ENCODE measurements at places on chromosomes 4 and X.

- DNase-seq: no peak
Measured at GRCh38 chr4:144739511-144740033, 93.6 kb downstream of the HHIP start.

GRCh38 chr4:81966676-81967075 is 407.1 kb downstream of the HNRNPD start:
- no peak for DNase-seq

GRCh38 chr4:4792466-4792865 is 67.0 kb upstream of the MSX1 start:
- DNase-seq: no peak

DNA sequence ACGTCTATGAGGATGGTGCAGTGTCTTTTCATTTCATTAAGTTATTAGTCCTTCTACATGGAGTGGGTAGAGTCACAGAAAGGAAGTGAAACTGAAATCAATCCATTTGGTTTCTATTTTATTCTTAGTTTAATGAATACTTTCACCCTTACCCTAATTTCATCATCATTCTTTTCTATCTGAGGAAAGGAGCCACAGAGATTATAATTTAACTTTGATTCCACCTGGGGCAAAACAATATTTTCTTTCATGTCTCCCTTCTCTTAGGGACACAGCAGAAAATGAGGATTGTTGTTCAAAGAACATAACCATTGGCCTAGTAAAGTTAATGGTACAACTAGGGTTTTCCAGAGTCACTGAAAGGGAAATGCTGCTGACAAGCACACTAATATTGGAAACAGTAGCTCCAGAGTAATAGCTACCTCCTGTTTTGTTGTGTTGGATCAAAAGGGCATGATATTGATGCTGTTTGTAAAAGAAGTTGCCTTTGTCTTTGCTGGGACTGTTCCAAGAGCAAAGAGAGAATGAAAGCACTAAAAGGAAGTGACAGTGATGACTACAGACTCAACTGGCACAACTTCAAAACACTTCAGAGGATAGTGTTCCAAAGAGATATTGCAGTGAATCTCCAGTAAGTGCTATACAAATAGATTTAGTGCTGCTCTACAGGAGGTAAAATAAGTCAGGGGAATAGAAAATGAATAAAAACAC is 247.1 kb upstream of the PITX2 start:
- DNase-seq: no peak

DNA sequence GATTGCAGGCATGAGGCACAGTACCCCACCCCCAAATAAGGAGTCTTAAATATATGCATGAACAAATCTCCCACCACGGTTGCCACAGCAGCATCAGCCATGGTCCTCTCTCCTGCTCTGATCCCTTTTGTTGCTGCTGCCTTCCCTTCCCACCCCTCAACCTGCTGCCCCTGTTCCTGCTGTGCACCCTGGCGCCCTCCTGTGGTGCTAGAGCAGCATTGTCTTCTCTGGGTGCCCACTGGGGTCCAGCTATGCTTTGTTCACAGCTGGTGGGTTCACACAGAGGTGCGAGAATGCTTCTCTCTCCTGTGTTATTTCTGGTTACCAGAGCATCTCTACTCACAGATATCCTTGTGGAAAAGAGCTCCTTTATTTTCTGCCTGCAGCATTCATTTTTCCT is 116.2 kb downstream of the GATB start:
- DNase-seq: no peak

DNA sequence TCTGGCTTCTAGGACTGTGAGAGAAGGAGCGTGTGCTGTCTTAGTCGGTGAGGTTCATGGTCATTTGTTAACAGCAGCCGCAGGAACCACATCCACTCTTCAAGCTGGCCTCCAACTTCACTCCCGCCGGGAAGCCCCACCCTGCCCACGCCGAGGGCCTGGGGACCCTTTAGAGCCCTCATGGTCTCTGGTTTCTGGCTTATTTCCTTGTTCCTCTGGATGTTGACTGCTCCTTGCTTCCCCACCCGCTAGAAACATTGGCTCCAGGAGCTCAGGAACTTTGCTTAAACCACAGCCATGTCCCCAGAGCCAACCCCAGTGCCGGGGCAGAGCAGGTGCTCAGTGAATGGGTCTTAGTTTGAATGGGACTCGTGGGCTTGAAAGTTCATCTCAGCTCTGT is 40.8 kb downstream of the HTRA3 start:
- DNase-seq: no peak

DNA sequence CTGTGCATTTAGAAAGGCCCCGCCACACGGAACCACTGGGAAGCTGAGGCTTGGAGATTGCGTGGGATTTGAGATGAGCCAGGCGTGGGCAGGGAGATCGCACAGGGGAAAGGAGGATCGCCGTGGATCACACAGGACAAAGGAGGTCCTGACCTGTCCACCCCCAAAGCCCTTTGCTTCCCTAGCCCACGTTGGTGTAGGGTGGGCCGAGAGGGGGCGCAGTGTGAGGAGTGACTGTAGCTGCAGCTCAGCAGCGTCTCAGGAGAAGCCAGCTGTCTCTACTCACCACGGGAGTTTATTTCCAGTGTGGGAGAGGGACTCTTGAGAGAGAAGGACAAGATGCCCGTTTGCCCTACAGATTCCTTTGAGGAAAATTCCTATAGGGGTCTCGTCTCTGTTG is 62.1 kb downstream of the TBL1X start:
- no peak for DNase-seq

- no peak for DNase-seq
Measured at GRCh38 chr4:120277391-120277790, 210.7 kb upstream of the MAD2L1 start.

DNA sequence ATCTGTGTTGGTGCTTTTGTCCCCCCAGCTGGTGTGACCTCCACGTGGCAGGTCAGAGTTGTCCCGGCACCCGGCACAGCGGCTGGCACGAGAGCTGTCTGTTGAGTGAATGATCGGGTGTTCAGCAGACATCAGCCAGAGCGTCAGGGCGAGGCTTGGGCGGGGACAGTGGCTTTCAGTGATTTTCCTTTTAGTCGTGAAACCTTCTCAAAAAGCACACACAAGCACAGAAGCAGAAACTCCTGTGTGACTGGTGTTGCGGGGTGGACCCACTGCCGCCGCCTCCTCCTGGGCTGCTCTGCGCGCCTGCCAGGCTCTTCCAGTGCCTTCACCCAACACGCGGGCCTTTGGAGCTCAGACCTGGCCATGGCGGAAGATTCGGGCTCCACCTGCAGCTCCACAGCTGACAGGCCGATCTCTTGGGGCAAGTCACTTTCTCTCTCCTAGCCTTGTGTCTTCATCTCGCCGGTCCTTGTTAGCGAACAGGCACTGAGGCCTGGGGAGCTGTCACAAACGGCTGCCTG is 51.4 kb upstream of the HGFAC start:
- DNase-seq: no peak

GRCh38 chr4:123452616-123453015 is 56.0 kb downstream of the SPRY1 start:
- no peak for DNase-seq

- no peak for DNase-seq
Measured at GRCh38 chr4:40702800-40703151, 47.0 kb upstream of the NSUN7 start.

DNA sequence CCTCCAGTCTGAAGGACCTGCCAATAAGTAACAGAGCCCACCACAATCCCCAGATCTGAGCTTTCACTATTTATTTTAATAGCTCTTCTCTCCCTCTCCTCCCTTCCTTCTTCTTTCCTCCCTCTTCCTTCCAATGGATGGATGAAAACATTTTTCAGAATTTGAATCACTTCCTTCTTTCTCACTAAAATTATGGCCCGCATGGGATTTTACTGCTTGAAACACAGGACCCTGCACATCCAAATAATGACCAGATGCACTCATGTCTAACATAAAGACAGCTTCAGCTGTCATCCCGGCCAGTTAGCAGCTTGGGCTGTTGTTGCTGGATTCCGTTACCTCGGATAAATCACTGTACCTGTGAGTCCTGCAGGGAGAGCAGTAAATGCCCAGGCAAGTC is 5.4 kb upstream of the PHEX start:
- no peak for DNase-seq

- DNase-seq: no peak
Measured at GRCh38 chr4:75412746-75413145, 101.5 kb downstream of the RCHY1 start.

DNA sequence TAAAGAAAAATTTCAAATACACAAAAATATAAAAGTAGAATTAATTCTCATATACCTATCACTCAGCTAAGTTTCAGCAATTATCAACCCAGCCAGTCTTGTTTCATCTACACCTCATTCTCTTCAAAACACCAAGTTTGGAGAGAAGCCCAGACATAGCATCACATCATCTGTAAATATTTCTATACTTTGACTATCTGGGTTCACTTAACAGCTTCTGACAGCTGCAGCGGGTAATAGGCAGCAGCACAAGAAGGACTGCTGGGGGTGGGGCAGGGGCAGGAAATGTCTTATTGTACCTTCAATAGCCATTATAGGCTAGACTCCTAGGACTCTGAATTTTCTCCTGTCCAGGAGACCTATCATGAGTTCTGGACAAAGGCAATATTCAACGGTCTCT is 54.1 kb downstream of the PHF8 start:
- no peak for DNase-seq

GRCh38 chr4:81946996-81947395 is 426.8 kb downstream of the HNRNPD start:
- no peak for DNase-seq

DNA sequence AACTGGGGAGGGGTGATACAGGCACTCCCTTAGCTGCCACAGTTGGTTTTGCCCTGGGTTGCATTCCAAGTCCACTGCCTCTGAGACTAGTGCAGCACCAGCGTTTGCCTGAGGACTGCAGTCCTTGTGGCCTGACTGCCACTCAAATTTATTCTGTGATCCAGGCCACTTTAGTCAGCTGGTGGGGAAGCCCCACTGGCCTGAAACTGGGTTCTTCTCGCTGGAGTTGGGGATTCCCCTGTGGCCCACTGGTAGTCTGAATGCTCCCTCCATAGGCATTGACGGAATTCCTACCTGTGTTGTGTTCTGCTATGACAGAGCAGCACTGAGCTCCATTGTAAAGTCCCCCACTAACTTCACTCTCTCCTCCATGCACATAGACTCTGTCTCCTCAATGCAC is 63.8 kb downstream of the PTPN13 start:
- DNase-seq: no peak

- peak; percentile 50 for DNase-seq
Measured at GRCh38 chrX:150693725-150694574, 754 bp downstream of the MTMR1 start.

DNA sequence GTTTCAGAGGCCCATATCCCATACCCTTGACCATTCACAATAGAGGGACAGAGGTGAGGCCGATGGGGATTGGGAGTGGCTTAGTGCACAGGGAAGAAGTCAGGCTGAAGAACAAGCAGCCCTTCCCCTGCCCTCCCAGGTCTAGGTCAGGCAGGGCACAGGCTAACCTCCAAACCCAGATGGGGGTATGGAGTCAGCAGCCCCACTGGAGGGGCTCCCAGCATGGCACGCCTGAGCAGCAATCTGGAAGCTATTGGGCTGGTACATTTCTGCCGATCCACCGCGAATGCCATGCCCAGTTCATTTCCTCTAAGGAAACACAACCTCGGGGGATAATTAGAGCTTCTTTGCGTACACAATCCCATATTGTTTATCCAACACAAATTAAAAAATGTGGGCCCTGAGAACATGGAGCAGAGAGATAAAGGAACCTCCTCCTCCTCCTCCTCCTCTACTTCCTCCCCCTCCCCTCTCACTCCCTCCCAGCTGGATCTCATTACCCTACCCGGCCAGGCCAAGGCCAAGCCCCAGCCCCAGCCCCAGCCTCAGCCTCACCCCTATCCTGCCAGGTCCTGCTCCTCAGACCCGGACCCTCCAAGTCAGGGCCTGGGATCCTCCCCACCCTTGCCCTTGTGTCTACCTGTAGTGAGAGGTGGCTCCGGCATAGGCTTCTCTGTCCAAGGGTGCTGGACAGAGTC is 83.0 kb downstream of the PJA1 start:
- no peak for DNase-seq

DNA sequence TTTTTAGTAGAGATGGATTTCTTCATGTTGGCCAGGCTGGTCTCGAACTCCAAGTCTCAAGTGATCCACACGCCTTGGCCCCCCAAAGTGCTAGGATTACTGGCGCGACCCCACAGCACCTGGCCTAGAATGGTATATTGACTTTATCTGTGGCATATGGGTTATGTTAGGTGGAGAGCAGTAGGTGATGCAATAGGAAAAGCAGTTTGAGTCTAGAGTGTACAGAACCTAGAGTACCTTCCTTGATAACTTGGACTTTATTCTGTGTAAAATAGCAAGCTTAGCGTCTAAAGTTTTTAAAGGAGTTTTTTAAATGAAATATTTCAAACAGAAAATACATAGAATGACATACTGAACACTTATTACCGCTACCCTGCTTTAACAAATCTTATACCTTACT is 312.0 kb upstream of the ZCCHC13 start:
- DNase-seq: no peak

DNA sequence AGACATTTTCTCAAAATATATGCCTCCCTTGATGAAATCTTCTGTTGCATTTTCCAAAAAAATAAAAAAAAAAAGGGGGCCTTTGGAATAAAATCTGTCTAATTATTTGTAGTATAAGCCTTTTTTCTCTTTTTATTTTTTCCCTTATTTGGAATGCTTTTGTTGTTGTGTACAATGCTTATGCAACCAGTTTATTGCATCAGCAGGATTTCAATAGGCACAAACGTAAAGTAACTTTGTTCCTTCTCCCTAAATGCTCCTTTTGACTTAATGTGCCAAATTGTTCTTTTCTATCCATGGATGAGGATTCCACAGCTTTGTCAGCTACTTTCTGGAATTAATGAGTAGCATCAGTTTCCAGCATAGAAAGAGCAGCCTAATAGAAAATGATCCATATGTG is 59.6 kb upstream of the HPGD start:
- no peak for DNase-seq

- peak; percentile 25 for DNase-seq
Measured at GRCh38 chr4:94621491-94622080, 136.2 kb upstream of the BMPR1B start.

DNA sequence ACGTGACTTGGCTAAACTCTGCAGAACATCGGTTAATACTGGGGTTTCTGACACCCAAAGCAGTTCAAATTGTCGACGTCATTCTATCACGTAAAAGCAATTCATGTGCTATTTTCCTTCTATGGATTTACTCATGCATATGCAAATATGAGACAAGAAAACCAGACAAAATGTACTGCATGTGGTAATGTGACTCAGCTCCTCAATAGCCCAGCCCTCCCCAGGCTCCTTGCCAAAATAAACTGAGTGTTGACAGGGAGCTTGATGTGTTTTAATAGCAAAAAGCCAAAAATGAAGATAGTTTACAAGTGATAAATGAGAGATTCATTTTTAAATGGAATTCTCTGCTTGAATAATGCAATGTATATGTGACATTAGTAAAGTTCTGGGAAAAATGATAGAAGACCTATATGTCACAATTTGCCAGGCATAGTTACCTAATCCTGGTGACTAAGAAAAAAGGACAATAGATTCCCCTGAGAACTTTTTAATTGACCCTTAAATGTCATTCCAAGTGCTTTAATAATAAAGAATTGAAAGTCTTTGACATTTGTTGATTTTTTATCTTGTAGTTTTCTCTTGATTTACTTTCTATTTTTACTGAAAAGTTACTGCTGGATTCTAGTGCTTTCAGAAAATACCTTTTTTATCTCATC is 1700.6 kb upstream of the TENM3 start:
- no peak for DNase-seq

All from naive thymus-derived CD8-positive, alpha-beta T cell (primary cell).